ENCODE measurements at places on chromosomes 12 and 14.

GRCh38 chr12:45703942-45704341 lies 25.6 kb upstream of the ARID2 start:
- no peak for DNase-seq

DNA sequence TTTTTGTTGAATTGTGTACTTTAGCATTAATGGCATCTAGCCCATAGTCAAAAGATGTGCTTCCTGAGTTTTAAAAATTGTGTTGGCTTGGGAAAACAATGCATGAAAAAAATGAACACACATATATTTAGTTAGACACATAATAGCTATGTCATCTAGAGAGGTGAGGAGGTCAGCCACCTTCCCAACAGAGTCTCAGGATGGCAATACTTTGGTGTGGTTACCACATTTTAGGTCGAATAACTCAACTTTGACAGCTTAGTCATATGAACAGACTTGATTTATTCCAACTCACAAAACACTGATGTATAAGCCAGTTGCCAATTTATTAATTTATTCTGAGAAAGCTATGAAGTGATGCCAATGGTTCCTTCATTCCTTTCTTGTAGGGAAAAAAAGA lies 114.0 kb downstream of the ETNK1 start:
- DNase-seq: no peak

- no peak for DNase-seq
Measured at GRCh38 chr14:61121355-61121787, 140.3 kb downstream of the SLC38A6 start.

DNA sequence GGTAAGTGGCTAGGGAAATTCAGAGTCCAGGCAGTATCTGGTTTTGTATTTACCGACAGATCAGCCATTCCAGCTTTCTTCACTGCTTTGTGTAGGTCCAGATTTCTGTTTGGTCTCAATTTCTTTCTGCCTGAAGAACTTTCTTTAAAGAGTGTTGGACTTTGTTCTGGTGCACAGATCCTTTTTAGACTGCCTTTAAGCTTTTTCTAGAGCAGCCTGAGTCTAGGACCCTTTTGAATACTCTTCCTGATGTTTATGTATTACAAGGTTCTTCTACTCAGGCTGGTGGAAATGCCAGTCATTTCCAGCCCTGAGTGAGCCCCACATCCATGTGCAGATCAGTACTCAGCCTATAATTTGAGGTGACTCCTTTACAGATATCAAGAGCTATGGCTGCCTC lies 54.7 kb downstream of the DAAM1 start:
- no peak for DNase-seq

DNA sequence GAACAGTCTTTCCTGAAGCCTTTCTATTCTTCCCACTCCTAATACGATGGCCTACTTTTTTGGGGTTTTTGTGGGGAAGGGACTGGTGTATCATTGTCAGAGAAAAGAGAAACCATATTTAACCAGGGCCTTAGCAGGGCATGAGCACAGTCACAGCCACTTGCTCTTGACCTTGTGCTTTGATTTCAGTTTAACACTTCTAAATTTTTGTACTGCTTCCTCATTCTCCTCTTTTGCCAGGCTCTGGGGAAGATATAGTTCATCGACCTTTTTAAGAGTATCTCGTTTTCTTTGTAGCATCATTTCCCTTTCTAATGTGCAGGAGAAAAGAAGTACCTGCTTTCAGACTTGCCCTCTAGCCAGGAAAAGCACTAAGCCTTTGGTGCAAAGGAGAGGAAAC lies 2.2 kb downstream of the ZBTB1 start:
- DNase-seq: no peak

GRCh38 chr14:90999299-90999698 lies 61.1 kb downstream of the RPS6KA5 start:
- no peak for DNase-seq

- no peak for DNase-seq
Measured at GRCh38 chr12:19967431-19967830, 400.9 kb upstream of the PDE3A start.

- no peak for DNase-seq
Measured at GRCh38 chr12:18992336-18992735, 137.2 kb upstream of the PLEKHA5 start.

- no peak for DNase-seq
Measured at GRCh38 chr14:72463291-72463866, 430.5 kb downstream of the DPF3 start.

GRCh38 chr14:75493592-75494087 lies 28.6 kb upstream of the BATF start:
- DNase-seq: no peak

DNA sequence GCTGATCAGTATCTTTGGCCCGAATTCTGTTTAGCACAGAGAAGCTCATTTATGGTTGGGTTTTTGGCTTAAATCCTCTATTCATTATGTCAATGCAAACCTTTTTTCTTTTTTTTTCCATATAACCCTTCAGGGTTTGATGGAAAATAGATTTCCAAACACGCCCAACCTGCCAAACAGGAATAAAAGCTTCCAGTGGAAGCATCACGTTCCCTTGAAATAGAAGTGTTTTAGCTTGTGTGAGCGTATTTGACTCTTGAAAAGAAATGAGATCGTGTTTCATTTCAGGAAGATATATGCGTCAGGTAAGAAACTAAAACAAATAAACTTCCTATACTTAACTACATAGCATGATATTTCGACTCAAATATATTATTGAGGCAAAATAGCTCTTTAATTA lies at the start of gene PIK3C2G:
Gene PIK3C2G, plus strand, starts transcription at position 246 of the 400 bp plus-strand sequence. CDS start 20,564 bp downstream, outside the sequence.
- DNase-seq: no peak

DNA sequence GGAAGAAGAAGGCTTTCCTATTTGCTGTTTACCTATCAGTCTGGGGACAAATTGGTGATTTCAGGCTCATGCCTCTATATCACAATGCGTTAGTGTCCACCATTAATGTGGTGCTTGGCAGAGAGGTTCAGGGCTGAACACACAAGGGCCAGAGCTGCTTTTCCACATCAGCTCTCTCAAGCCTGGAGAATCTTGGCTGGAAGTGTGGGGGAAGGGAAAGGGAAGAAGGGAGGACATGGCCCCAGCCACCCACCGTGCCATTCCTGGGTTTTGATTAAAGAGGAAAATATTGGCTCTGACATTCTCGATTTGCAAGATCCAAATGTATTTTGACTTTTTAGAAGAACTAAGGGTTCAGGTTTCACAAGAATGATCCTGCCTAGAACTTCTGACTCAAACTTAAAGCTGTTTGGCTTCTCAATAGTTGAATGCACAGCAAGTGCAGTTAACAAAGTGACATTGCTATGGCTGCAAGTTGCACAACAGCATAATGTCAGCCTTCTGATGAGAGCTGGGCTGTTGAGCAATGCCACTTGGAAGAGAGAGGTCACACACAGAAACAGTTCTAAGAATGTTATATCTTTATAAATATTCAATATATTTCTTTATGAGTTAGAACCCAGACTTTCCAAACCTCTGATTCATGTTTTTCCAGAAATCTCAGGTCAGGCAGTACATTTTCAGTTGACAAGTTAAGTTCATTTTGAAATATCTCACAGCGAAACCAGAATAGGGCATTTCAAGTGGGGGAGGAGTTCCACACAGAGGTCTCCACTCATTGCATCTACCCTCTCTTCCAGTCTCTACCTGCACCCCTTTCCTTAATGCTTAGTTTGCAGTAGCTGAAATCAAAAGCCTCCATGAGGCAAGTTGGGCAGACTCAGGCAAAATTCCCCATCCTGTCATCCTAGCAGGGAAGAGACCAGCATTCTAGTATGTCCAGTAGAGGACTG lies 25.3 kb downstream of the IGF1 start:
- DNase-seq: no peak

DNA sequence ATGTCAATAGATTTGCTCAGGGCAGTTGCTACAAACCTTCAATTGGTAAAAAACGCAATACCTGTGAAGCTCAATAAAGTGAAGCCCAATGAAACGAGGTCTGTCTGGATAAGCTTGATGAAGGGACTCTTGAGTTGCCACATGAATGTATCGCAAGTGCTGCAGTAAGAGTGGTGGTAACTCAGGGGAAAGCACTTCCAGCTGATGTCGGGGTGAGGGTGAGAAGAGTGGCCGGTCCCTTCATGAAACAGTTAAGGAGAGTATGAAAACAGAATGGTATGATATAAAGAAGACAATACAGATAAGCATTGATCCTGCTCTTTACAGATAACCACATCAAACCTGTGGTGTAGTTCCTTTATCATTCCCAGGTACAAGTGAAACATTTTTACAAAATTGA lies 83.4 kb upstream of the EVL start:
- no peak for DNase-seq

GRCh38 chr12:92288561-92288960 lies 142.9 kb upstream of the BTG1 start:
- DNase-seq: no peak

DNA sequence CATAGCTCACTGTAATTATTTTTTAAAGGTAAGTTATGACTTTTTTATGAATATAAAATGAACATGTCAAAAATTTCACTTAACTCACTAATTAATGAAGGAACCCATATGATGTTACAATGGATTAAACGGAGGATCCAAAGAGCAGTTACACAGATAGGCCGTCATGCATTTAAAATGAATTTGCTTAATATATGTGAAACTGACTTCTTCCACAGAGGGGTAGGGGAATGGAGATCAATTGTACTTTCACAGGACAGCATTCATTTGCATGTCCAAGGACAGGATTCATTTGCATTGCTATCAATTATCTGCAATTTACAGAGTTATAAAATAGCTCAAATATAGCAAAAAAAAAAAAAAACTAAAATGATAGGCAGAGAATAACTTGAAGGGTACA lies 6.6 kb upstream of the CRY1 start:
- DNase-seq: no peak

GRCh38 chr12:41402801-41403200 lies 214.7 kb downstream of the PDZRN4 start:
- no peak for DNase-seq

DNA sequence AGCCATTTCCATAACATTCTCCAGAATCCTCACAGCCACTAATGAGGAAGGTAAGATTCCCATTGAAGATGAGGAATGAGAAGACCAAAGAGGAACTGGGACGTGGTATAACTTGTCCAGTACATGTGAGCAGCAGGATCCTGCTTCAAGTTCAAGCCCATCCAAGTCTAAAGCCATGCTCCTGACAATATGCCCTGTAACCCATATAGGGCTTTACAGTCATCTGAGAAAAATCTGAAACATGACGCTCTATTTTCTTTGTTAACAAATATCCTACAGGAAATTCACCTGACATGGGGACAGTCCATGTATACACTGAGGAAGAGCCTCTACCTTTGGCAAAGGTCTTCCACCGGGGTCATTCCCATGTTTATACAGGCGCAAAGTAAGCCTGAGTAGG lies 3.1 kb upstream of the ACTR6 start:
- DNase-seq: no peak
